ENCODE measurements at places on chromosomes 3 and 15.

GRCh38 chr15:74535388-74536084 is 5.5 kb upstream of the ARID3B start:
- H3K27ac ChIP-seq, result no peak overlapping the region
- no peak for DNase-seq
- no peaks in the 10 kb centered on the region for H3K36me3 ChIP-seq

DNA sequence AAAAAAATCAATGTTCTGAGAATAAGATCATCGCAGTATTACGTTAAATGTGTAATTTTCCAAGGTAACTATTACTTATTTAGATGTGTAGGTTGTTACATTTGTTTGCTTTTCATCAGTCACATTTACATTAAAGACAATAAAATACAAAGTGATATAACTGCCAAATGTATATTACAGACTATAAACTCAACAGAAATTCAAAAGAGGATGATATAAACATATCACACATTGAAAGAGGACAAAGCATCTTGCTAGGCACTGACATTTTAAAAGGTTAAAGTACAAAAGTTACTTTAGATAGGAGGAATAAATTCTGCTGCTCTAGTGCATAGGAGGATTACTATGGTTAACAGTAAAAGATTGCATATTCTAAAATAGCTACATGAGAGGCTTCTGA is 16.1 kb downstream of the VGLL4 start:
- DNase-seq, result no peak
- peaks cover 60% of the 10 kb centered on the region for H3K4me1 ChIP-seq
- H3K36me3 ChIP-seq, result peaks cover 30% of the 10 kb centered on the region
- no peak overlapping the region for H3K27ac ChIP-seq
- no peaks in the 10 kb centered on the region for H3K27me3 ChIP-seq
- no peak overlapping the region for H3K4me3 ChIP-seq

DNA sequence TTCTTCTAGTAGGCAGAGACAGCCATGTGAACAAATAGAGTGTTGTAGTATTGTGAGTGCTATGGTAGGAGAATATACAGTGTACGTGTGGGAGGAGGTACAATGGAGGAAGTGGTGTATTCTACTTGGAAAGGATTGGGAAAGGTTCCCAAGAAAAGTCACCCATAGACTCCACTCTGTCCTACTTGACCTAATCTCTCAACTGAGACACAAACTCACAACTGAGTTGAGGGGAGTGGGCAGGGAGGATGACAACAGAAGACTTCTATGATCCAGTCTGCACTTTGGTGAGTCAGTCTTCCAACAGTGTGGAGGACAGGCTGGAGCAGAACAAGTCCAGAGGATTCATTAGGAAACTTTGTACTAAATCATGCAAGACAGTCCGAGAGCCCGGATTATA is 28.8 kb upstream of the AQP9 start:
- peaks cover 23% of the 10 kb centered on the region for H3K27me3 ChIP-seq
- no peaks in the 10 kb centered on the region for H3K4me1 ChIP-seq
- DNase-seq, result no peak
- H3K4me3 ChIP-seq, result no peak overlapping the region
- H3K36me3 ChIP-seq, result no peaks in the 10 kb centered on the region

DNA sequence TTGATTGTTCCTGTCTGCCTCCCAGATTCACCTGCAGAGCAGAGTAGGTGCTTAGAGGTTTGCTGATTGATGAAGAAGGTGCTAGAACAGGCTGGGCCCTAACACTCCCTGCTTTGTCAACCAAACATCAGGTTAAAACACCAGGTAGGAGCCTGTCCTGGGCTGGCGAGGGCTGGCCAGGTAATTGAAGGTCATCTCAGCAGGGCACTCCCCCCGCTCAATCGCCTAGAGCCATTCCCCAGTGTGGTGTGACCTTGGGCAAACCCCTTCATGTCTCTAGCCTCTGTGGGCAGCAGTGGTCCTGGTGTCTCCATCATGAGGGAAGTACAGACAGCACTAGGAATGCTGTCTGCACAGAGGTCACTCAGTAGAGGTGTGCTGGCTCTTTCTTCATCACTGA is 88.3 kb downstream of the KLF15 start:
- no peak for DNase-seq
- no peaks in the 10 kb centered on the region for H3K4me1 ChIP-seq
- peaks cover 10% of the 10 kb centered on the region for H3K27me3 ChIP-seq
- H3K4me3 ChIP-seq, result no peak overlapping the region
- H3K27ac ChIP-seq, result no peak overlapping the region

GRCh38 chr15:60353245-60353920 is 44.4 kb downstream of the ANXA2 start:
- H3K27me3 ChIP-seq, result no peaks in the 10 kb centered on the region
- no peak for DNase-seq
- H3K36me3 ChIP-seq, result peaks cover 81% of the 10 kb centered on the region
- peaks cover 10% of the 10 kb centered on the region for H3K4me1 ChIP-seq

DNA sequence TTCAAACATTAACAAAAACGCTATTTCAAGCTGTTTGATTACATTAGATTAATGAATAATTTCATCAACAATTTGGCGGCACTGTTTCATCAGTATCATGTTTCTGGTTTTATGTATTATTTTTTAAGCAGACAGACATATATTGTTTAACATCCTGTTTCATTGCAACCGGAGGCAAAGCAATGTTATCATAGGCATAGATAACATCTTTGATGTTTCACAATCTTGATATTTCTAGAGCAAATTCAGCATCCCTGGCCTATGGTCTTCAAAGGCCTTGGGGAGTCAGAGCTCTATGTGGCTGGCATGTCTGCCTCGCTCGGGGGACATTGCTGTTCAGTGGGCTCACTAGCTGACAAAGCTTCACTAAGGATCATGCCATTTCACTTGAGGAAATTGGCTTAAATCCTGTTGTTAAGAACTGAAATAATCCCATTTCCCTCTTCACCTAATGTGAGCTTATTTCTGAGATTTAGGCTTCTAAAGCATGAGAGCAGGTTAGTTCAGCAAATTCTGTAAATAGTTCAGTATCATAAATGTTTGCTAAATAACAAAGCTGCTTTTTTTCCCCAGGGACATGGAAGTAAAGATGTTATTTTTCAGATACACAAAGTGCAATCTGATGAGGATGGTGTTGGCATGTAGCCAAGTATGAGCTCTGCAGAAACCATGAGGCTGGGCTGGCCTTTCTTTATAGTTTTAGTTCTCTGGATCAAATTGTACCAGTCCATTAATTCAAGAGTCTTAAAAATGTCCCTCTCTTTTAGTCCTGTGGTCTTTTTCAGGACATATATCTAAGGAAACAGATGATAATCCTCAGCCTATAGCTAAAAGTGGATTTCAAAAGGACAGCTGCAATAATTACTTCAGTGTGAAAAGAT is 941.4 kb downstream of the PLOD2 start:
- no peak for DNase-seq
- H3K36me3 ChIP-seq, result no peaks in the 10 kb centered on the region
- no peaks in the 10 kb centered on the region for H3K27me3 ChIP-seq
- no peaks in the 10 kb centered on the region for H3K4me1 ChIP-seq
- no peak overlapping the region for H3K27ac ChIP-seq
- no peak overlapping the region for H3K4me3 ChIP-seq

- no peak overlapping the region for H3K27ac ChIP-seq
- peaks cover 2% of the 10 kb centered on the region for H3K27me3 ChIP-seq
- H3K36me3 ChIP-seq, result no peaks in the 10 kb centered on the region
- no peak overlapping the region for H3K4me3 ChIP-seq
Observed at GRCh38 chr15:92608866-92609700, 46.5 kb downstream of the FAM174B start.

- peak overlapping the region; percentile 95 for H3K27ac ChIP-seq
- H3K36me3 ChIP-seq, result peaks cover 45% of the 10 kb centered on the region
- peaks cover 2% of the 10 kb centered on the region for H3K27me3 ChIP-seq
- peak overlapping the region; percentile 87 for H3K4me3 ChIP-seq
- H3K4me1 ChIP-seq, result peaks cover 56% of the 10 kb centered on the region
Observed at GRCh38 chr3:49412632-49413337, 562 bp downstream of the TCTA start.

All from activated CD4-positive, alpha-beta T cell treated with anti-CD3 and anti-CD28 coated beads, Interleukin-2, amount 10 ng/mL, durations not matched to agents 24 days and 14 days (primary cell).